NCI-H2081 (cell line): ENCODE measurements at places on chromosomes 3 and 15.
A peak's percentile ranks its signal among the peaks of the same experiment; 100 is the strongest.

- DNase-seq, result no peak
These were observed 167.9 kb downstream of the OSBPL10 start for GRCh38 chr3:31813197-31813596.

DNA sequence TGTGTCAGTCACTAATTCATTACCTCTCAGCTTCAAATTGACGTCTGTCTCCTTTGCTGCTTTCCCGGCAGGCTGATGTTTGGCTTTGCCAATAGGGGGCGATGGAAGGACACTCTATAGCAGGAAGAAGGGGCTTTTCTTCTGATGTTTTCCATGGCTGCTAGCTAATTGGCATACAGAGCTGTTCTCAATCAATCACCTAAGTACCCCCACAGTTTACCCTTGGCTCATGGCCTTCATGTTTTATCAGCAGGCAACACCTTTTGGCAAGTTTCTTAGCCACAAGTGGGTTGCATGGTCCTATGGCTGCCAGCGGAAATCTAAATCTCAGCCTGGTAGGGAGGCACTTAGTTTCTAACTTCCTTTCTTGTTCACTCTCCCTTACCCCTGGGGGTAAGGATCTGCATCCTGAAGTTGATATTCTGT is 45.0 kb downstream of the ESYT3 start:
- DNase-seq, result peak; percentile 81

- no peak for DNase-seq
These were observed 45.3 kb upstream of the VPS8 start for GRCh38 chr3:184766555-184767261.

DNA sequence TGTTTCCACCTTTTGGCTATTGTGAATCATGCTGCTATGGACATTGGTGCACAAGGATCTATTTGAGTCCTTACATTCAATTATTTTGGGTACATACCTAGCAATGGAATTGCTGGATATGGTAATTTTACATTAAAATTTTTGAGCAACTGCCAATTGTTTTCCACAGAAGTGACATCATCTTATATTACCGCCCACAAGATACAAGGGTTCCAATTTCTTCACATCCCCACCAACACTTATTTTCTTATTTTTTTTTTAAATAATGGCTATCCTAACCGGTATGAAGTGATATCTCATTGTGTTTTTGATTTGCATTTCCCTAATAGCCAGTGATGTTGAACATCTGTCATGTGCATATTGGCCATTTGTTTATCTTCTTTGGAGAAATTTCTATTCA is 22.5 kb upstream of the NPTN start:
- no peak for DNase-seq

DNA sequence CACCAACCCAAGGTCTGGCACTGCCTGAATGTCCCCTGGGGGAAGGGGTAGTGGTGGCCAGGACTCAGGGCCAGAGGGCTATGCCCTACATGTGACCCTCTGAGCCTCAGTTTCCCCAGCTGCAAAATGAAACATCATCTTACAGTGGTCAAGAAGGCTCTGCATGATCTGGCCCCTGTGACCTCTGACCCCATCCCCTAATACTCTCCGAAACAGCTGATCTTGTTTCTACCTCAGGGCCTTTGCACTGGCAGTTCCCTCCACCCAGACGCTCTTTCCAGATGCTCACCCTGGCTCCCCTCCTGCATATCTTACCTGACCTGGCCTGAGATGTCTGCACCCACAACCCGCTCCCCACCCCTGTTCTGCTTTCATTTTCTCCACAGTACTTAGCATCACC is 21.8 kb downstream of the PLXND1 start:
- DNase-seq, result no peak

DNA sequence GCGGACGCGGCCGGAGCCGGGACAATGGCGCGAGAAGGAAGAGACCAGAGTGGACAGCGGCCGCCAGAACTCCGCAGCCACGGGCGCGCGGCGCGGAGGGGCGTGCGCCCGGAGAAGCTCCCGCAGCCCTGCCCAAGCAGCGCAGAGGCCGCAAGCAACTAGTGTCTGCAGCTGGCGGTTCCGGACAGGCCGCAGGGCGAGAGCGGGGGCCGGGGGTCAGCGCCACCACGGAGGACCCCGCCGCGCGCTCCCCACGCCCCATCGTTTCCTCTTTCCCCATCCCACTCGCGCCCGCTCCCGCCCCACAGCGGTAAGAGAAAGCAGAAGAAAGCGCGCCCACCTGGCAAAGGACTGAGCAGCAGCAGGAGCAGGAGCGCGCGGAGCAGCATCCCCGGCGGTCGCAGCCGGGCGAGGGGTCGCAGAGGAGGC is 440 bp downstream of the PRTG start:
- DNase-seq, result peak; percentile 48

GRCh38 chr3:7038394-7038793 is 177.5 kb downstream of the GRM7 start:
- DNase-seq, result no peak

- no peak for DNase-seq
These were observed 9.3 kb upstream of the IL1RAP start for GRCh38 chr3:190504354-190505125.

DNA sequence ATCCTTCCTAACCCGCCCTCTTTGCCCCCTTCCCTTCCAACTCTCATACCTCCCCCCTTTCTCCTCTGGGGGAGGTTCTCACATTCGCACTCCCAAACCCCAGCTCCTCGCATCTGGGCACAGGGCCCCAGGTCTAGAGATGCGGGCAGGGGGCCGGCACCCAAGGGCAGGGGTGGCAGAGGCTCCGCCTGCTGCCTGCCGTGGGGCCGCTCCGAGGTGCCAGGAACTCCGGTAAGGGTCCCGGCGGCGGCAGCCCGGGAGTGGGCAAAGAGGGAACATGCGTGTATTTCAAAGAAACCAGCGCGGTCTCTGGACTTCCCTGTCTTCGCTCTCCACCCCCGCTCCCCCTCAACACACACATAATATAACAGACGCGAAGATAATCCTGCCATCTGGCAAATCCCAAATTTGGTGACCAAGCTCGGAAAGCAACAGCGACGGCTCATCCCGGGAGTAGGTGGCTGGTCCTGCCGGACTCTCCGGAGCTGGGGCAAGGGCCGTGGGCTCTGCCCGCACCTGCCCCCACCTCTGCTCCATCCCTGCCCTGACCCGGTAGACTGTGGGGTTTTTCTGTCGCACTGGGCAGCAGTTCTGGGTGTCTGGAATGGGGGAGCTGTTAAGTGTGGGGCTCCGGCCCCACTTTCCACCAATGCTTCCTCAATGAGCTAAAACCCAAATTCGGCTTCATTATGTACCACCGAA is 31.0 kb downstream of the NR2F2 start:
- no peak for DNase-seq

- no peak for DNase-seq
These were observed 245.1 kb downstream of the PCCB start for GRCh38 chr3:136495213-136495612.

GRCh38 chr3:49952924-49953323 is 13.0 kb downstream of the RBM6 start:
- DNase-seq, result no peak

GRCh38 chr15:67587331-67587730 is 44.8 kb downstream of the MAP2K5 start:
- DNase-seq, result no peak

- no peak for DNase-seq
These were observed 11.2 kb upstream of the ALCAM start for GRCh38 chr3:105355408-105356061.

DNA sequence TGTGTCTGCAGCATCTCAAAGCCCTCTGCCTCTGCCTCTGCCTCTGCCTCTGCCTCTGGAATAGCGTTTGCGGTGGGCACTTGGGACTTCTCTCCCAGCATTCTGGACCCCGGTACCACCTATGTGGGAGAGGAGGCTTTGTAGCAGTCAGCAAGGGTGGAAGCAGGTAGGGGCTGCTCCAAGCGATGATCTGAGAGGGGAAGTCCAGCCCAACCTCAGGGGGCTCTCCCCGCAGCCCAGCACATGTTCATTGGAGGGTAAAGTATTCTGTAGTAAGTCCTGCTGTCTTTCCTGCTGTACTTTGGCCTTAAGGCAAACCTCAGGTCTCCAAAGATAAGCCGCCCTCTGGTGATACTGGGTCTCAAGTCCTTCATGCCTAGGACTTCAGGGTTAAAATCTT is 68.6 kb downstream of the FAM174B start:
- no peak for DNase-seq
